ENCODE measurements at places on chromosomes 1 and 21.

GRCh38 chr1:229372251-229372650, 29.4 kb upstream of the CCSAP start:
- no peak for DNase-seq

GRCh38 chr1:17119773-17120480, 676 bp upstream of the PADI2 start:
- DNase-seq = no peak

- DNase-seq = no peak
Measured at GRCh38 chr1:28538286-28538685, 14.6 kb upstream of the TRNAU1AP start.

GRCh38 chr1:232179896-232180778, 449.8 kb downstream of the SIPA1L2 start:
- no peak for DNase-seq

GRCh38 chr1:54415991-54416390, 9.8 kb upstream of the SSBP3 start:
- no peak for DNase-seq

DNA sequence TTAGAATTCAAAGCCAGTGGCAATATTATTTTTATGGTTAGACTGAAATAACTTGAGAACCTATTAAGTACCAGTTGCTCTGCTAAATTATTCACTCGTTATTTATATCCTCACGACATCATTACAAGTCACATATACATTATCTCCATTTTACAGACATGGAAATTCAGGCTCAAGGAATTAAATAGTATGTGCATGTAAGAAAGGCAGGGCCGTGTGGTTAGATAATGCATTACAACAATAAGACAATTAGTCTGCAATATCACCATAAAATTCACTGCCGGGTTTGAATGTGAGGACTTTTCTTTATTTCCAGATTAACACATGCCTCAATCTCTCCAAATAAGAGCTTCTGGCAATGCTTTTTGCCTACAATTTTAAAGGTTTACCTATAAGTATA, 523.4 kb downstream of the PTBP2 start:
- peak; percentile 18 for DNase-seq

DNA sequence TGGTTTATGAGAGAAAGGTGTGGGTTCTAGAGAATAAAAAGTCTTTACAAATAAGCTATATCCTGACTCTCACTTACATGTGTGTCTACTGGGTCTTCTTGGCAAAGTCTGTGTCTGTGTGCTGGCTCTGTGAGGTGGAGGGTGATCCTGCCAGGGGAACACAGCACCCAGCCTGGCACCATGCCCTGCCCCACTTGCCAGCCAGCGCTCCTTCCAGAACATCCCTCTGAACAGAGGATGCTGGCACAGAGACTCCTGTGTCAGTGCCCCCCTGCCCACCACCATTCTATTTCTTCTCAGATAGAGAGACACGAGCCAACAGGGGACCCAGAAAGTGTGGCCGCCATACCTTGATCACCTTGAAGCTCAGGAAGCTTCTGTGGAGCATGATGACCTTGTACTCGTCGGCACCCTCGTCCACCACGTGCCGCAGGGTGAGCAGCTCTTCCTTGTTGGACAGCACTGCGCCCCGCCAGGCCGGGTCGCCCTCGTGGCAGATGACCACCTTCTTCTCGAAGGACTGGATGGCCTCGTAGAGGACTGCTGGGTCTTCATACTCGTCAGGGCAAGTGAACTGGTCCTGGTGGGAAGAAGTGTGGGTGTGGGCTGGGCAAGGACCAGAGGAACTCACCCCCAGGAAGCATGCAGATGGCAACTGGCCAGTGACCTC, 49.7 kb downstream of the NTPCR start:
- no peak for DNase-seq
